ELR (cell line): ENCODE measurements at places on chromosomes 1 and 21.
A peak's percentile ranks its signal among the peaks of the same experiment; 100 is the strongest.

- no peak for DNase-seq
These were observed 8.5 kb downstream of the CYP4B1 start for GRCh38 chr1:46807046-46807972.

GRCh38 chr21:35239811-35240219 lies 190.7 kb upstream of the RUNX1 start:
- DNase-seq = no peak

DNA sequence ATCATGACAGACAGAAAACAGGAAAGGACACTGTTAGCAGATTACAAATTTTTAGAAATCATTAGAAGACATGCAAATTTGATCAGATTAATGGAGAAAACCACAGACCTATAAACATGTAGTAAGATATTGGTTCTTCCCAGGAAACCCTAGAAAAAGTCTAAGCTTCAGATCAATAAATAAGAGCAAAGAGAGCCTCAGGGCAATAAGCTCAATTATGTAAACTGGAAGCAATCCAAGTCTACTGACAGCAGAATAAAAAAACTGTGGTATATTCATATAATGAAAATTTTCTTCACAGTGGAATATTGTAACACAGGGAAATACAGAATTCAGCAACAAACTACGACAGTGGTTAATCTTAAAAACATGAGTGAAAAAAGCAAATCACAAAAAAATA lies 36.3 kb downstream of the NRDC start:
- peak; percentile 13 for DNase-seq

DNA sequence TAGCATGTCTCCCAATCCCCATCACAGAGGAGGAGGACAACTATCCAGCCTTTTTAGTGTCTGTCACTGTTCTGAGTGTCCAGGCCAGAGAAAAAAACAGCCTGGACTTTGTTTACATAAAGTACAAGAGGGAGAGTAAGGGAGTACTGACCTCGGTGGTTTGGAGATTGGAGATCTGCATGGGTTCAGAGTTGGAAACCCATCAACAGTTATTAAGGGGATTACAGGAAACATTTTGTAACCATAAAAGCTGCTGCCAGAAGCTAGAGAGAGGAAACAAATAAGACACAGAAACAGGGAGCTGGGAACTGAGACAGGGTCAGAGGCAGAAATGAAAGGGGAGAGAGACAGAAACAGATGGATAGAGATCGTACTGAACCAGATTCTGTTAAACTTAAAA lies 131.5 kb upstream of the CTTNBP2NL start:
- DNase-seq = no peak

DNA sequence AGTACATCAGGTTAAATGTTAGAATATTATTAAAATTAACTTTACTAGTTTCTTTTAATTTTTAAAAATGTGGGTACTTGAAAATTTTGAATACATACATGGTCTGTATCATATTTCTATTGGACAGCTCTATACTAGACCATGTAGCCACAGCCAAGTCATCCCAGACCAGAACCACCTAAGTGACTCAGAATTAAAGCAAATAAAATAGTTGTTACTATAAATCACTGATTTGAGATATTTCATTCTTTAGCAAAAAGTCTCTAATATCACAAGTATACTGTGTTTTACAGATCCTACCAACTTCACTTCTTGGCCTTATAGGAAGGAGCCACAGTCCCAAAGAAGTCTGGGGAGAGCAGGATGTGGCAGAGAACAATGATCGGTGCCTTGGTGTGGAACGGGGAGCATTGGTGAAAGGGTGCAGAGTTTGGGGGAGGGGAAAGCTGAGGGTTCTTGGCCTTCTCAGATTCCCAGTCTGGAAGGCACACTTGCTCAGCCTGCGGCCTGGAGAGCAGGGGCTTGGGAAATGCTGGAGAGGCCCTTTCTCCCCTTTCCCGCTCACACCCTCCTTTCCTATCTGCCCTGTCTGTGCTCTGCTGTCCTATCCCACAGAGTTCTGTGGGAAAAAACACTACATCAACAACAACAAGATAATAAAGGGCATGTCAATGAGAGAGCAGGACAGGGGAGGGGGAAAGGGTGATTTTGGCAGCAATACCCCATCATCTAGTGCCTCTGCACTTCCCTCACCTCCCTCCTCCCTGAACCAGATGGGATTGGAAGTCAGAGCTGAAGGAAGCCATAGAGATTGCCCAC lies 122.1 kb downstream of the NGF start:
- no peak for DNase-seq

GRCh38 chr21:26788790-26789189 lies 56.4 kb downstream of the ADAMTS1 start:
- no peak for DNase-seq

DNA sequence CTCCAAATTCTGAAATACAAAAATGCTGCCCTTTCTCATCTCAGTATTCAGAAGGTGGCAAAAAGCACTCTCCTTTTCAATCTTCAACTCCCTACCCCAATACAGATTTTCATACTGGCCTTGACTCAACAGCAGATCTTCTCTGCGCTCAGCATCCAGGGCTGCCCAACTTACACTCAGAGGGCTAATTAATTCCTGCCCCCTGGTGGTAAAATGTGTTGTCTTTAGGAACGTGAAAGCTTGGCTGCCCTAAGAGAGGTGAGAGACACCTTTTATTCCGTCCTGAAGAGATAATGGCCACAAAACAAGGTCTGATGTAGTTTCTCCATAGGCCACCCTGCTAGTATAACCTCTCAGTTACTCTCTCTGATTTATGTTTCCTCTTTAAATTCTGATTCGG lies 25.0 kb downstream of the KRTAP24-1 start:
- no peak for DNase-seq

DNA sequence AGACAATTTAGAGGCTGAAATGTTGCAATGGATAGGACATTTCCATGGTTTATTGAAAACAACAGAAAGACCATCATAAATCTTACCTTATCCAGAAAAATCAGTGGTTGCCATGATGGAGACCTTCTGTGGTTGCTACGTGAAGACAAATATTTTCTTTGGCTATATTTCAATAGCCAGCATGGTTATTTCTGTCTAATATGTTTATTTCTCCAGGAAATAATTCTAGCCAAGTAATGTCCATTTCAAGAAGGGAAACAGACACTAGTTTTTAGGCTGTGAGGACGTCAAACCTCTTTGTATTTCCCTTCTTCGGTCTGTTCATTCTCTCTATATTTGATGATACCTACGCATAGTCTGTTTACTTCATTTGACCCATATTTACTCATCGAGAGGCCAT lies 49.2 kb upstream of the NFASC start:
- no peak for DNase-seq

DNA sequence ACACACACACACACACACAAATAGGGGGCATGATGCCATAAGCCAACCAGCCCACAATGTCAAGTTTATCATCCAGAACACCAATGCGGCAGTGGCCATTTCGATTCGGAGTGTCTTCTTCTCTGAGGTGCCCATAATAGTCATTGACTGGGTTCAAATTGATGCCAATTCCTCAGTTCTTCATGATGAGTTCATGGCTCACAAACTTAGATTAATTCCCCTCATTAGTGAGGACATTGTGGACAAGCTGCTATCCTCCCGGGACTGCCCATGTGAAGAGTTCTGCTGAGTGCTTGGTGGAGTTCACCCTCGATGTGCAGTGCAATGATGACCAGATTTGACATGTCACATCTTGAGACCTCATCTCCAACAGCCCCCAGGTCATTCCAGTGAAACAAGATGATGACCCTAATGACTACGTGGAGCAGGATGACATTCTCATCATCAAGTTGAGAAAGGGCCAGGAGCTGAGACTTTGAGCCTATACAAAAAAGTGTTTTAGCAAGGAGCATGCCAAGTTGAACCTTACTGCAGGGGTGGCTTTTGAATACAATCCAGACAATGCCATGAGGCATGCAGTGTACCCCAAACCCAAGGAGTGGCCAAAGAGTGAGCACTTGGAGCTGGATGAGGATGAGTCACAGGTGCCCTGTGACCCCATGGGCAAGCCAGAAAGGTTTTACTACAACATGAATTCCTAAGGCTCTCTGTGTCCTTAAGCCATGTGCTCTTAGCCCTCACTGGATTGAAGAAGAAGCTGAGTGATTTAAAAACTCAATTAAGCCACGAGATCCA lies 211.6 kb upstream of the SAMSN1 start:
- DNase-seq = no peak

- peak; percentile 46 for DNase-seq
These were observed at the start of gene ZBTB7B for GRCh38 chr1:155002464-155003226. ZBTB7B (plus strand) TSS chr1:155002802; CDS start chr1:155014661, 11,859 bp downstream.

GRCh38 chr1:84847253-84848250 lies 45.5 kb downstream of the LPAR3 start:
- peak; percentile 96 for DNase-seq

GRCh38 chr1:51558375-51558924 lies 39.4 kb upstream of the EPS15 start:
- DNase-seq = peak; percentile 92

- DNase-seq = no peak
These were observed 243 bp downstream of the ADAM15 start for GRCh38 chr1:155051342-155051776.

- peak; percentile 52 for DNase-seq
These were observed 3.4 kb upstream of the PADI2 start for GRCh38 chr1:17122521-17123164.

- peak; percentile 62 for DNase-seq
These were observed 63.0 kb upstream of the RGS7 start for GRCh38 chr1:241419986-241420385.

GRCh38 chr1:237685551-237685950 lies 205.2 kb downstream of the ZP4 start:
- peak; percentile 33 for DNase-seq

GRCh38 chr1:180230791-180231505 lies 884 bp downstream of the LHX4 start:
- peak; percentile 73 for DNase-seq
